ENCODE measurements at places on chromosomes 13 and 19. TPM values are rescaled to one million over a fixed set of nuclear protein-coding genes. Genes with fewer than 3 reads are reported as not detected.

METTL21C gene
- not detected for polyA plus RNA-seq

YJEFN3 gene
- polyA plus RNA-seq, result 7.5 TPM

KIR3DL2 gene
- polyA plus RNA-seq, result not detected

VPS36 gene
- polyA plus RNA-seq, result 14.5 TPM

KLK8 gene
- not detected for polyA plus RNA-seq

CEBPA gene
- polyA plus RNA-seq, result 6.3 TPM

TMEM38A gene
- polyA plus RNA-seq, result 1.1 TPM

MYBPC2 gene
- 0.03 TPM for polyA plus RNA-seq

MAG gene
- not detected for polyA plus RNA-seq

MAN2B1 gene
- 15.4 TPM for polyA plus RNA-seq

PRSS57 gene
- polyA plus RNA-seq, result not detected

HS6ST3 gene
- not detected for polyA plus RNA-seq

LGI4 gene
- 0.09 TPM for polyA plus RNA-seq

CEACAM16 gene
- polyA plus RNA-seq, result 0.08 TPM

FAM216B gene
- polyA plus RNA-seq, result not detected

SAMD1 gene
- 26.9 TPM for polyA plus RNA-seq

MIA gene
- polyA plus RNA-seq, result not detected

ENOX1 gene
- 0.28 TPM for polyA plus RNA-seq

C1QTNF9B gene
- polyA plus RNA-seq, result not detected

MEDAG gene
- polyA plus RNA-seq, result 0.09 TPM

FGF14 gene
- not detected for polyA plus RNA-seq

GPR183 gene
- polyA plus RNA-seq, result not detected

THAP8 gene
- 7.5 TPM for polyA plus RNA-seq

DHPS gene
- 58.3 TPM for polyA plus RNA-seq

COLGALT1 gene
- polyA plus RNA-seq, result 54.5 TPM

PGLYRP1 gene
- not detected for polyA plus RNA-seq

MYPOP gene
- 7.9 TPM for polyA plus RNA-seq

FCHO1 gene
- polyA plus RNA-seq, result 13.6 TPM

CD70 gene
- 25.0 TPM for polyA plus RNA-seq

ACP5 gene
- not detected for polyA plus RNA-seq

AP1M2 gene
- 44.8 TPM for polyA plus RNA-seq

S1PR5 gene
- 3.0 TPM for polyA plus RNA-seq

POU4F1 gene
- polyA plus RNA-seq, result 1.6 TPM

NLRP9 gene
- not detected for polyA plus RNA-seq

COX6B1 gene
- 1,260 TPM for polyA plus RNA-seq

STOML3 gene
- polyA plus RNA-seq, result not detected

NLRP7 gene
- polyA plus RNA-seq, result not detected
